ENCODE measurements at places on chromosomes 1 and 21. TPM values are rescaled to one million over a fixed set of nuclear protein-coding genes. Genes with fewer than 3 reads are reported as not detected.
A peak's percentile ranks its signal among the peaks of the same experiment; 100 is the strongest.

The ITGB2 gene
- 11.5 TPM for total RNA-seq

The SH3BGR gene
- 209 TPM for total RNA-seq

The NFIA gene
- 78.6 TPM for total RNA-seq

The HUNK gene
- 0.73 TPM for total RNA-seq

- no peak for DNase-seq
These were observed 452.9 kb downstream of the SETD4 start for GRCh38 chr21:35607406-35607805.

- no peak for DNase-seq
These were observed 16.1 kb downstream of the NOC2L start for GRCh38 chr1:942864-943533.

GRCh38 chr1:4978660-4979390, 324.4 kb downstream of the AJAP1 start:
- no peak for DNase-seq

DNA sequence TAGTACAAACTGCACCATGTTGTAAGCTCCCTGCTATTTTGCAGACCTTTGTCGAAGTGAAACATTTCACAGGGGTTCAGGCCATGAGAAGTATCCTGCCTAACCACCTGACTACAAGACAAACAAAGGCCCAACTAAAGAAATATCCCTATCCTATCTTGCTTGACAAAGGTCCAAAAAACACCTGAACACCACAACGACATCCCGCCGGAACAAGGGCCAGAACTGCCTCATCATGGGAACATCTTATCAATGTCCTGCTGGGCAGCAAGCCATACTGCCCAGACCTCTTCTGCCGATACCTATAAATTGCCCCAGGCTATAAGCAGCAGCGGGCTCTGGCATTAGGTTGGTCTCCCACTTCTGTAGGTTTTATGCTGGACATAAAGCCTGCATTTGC, 12.3 kb downstream of the MYSM1 start:
- DNase-seq = no peak

GRCh38 chr1:157403203-157403602, 149.1 kb downstream of the FCRL5 start:
- DNase-seq = peak; percentile 46

- no peak for DNase-seq
These were observed 73.1 kb upstream of the LRRN2 start for GRCh38 chr1:204758601-204759000.

- no peak for DNase-seq
These were observed 52.2 kb downstream of the SLC27A3 start for GRCh38 chr1:153827168-153827964.
